ENCODE measurements at places on chromosomes 11 and 22. TPM values are rescaled to one million over a fixed set of nuclear protein-coding genes. Genes with fewer than 3 reads are reported as not detected.

The NRXN2 gene
- 11.5 TPM for total RNA-seq

The MS4A6E gene
- total RNA-seq: not detected

The MB gene
- total RNA-seq: not detected

The PTGDR2 gene
- not detected for total RNA-seq

The KRTAP5-8 gene
- total RNA-seq: not detected
